ENCODE measurements at places on chromosomes 5 and 9.
A peak's percentile ranks its signal among the peaks of the same experiment; 100 is the strongest.

DNA sequence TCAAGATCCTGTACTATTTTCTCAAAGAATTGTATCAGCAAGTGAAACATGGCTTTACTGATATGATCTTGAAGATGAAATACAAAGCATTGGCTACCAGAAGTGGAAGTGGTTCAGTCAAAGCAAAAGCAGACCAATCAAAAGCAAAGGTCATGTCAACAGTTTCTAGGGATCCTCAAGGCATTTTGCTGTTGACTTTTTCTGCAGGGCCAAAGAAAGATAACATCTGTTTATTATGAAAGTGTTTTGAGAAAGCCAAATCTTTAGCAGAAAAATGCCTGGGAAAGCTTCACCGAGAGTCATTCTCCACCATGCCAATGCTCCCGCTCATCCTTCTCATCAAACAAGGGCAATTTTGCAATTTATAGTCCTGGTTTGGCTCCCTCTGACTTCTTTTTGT is 90.3 kb upstream of the ACO1 start:
- DNase-seq, result no peak

DNA sequence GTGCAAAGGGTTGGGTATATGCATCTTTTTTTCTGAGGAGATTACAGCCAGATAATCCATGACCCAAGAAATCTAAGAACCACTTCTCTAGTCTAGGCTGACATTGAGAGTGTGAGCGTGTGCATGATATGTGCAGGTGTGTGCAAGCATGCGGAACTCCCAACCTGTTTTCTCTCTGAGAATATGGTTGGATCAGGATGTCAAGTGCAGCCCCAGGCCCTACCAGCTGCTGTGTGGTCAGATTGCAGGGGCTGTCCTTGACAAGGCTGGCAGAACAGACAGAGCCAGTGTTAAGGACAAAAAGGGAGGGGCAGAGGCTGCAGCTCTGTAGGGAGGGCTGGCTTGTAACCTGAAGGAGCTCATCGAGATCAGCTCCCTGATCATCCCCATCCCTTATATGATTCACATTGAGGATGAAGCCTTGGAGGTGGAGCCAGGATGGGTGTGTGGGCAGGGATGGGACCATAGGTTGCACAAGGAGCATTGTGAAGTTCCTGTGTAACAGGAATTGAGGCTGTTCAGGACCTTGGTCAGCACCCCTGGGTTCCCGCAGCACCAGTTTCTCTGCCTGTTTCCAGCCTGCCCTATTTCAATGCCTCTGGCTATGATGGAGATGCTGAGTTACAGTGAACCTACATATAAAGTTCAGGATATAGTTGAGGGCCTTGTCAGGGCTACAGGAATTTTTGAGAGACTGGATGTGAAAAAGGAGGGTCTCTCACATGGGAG is 52.6 kb upstream of the ARAP3 start:
- DNase-seq, result peak; percentile 20

DNA sequence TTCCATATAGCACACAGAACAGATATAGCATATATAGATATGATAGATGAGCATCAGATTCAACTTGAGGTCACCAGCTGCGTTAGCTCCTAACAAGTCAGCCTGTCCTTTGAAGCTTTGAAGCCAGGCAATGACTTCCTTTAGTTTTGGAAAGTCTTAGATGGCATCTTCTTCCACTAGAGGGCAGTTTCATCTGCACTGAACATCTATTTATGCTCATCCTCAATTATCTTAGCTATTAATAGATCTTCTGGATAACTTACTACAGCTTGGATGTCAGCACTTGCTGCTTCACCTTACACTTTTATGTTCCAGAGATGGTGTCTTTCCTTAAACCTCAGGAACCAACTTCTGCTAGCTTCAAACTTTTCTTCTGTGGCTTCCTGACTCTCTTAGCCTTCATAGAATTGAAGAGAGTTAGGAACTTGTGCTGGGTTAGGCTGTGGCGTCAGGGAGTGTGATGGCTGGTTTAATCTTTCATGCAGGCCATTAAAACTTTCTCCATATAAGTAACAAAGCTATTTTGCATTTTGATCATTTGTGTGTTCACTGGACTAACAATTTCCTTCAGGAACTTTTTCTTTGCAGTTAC is 1401.4 kb downstream of the EFNA5 start:
- no peak for DNase-seq

- no peak for DNase-seq
These were observed 40.5 kb downstream of the OLFM1 start for GRCh38 chr9:135127718-135128670.

GRCh38 chr5:172891716-172892421 is 57.8 kb downstream of the ERGIC1 start:
- no peak for DNase-seq

GRCh38 chr5:158414333-158414762 is 555.4 kb upstream of the CLINT1 start:
- no peak for DNase-seq

DNA sequence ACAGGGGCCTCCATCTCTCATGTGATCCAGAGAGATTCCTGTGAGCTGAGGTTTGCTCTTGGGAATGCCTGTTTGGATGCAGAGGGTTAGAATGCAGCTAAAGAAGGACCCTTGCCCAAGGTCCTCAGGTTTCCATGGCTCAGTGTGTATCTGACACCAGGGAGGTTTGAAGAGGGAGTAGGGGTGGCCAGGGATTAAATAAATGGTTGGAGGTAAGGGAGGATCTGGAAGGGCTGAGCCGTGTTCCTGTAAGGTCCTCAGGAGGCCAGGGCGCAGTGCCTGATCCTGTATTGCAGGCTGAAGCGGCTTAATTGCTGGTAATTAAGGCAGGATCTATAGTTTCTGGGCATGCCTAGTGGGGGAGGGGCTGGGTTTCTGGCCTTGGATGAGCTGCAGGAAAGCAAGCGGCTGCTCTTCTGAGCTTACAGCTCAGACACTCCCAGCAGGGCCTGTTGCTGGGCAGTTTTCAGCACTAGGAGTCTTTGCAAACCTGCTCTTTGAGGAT is 41.5 kb upstream of the MAP1B start:
- DNase-seq, result peak; percentile 81

DNA sequence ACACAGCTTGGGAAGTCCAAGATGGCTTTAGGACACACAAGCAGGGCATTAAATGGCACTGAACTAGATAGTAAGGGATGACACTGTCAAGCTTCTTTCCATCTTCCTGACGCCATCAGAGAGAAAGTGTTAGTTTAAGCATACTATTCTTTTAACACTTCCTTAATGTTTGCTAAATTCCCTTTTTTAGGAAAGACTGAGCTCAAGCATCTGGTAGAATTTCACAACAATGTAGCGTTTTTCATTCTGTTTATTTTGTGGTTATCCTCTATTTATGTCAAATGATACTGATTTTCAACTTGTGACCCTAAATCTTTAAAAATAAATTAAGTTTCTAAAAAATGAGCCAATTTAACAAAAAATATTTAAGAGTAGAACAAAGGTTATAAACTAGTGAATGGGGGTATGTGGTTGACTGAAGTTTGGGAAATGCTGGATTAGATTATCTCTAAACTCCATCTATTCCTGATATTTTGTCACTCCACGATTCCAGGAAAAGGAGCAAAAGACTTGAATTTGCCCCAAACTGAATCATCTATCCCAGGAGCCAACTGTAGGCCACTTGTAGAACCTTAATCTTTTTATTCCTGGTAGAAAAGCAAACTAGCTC is 147.4 kb upstream of the KLF9 start:
- DNase-seq, result no peak

GRCh38 chr9:114902786-114903524 is 27.4 kb downstream of the TNFSF8 start:
- DNase-seq, result no peak

GRCh38 chr9:19998823-19999455 is 210.1 kb upstream of the SLC24A2 start:
- no peak for DNase-seq

DNA sequence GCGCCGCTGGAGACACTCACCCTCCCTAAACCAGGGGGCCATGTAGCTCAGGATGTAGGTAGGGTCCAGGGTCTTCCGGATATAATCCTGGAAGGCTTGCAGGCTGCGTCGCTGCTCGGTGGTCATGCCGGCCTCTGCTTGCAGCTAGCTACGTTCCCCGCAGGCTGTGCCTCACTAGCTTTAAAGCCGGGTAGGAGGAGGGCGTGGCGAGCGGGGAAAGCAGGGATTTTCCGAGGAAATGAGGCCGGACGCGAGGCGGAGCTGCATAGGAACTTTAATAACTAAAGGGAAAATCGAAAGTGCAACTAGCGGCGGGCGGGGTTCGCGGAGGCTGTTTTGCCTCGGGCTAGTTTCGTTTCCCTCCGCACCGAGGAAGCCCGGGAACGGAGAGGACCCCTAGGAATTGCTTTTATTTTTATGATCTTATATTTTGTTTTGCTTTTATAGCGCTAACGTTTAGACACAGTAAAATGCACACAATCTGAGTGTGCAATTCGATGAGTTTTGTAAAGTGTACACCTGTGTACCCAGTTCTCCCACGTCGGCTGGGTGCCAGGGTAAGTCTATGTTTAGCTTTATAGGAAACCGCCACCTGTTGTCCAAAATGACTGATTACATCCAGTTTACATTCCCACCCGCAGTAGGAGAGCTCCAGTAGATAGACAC is at the start of gene RIGI:
TSS of gene RIGI (minus strand) at position 156 of the 666 bp plus-strand sequence. CDS start at position 126, 30 bp downstream.
- peak; percentile 87 for DNase-seq

GRCh38 chr5:1536322-1536845 is 12.6 kb upstream of the LPCAT1 start:
- DNase-seq, result no peak

DNA sequence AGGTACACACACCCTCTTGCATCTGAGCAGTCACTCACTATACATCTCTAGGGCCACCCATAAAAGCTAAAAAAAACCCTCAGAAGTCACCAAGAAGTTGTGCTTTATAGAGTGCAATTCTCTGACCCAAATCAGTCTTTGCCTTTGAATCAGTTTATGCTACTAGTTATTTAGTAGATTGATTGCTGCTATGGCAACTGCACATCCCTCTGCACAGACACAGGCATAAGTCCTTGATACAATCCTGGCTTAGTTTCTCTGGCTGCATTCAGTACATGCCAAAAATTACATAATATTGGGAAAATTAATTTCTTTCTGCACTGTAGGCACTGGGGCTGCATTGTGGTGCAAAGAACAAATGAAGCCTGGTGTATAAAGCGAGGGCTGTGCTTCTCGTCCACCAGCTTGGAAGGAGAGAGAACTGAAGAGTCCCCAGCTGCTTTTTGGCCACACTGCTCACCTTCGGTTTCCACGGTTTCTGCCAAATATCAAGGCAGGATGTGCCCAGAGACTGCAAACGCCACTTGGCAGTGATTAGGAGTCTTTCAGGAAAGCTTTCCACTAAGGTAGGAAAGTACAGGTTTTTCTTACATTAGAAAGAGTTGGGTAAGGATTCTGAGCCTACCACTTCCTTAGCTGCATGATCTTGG is 258.4 kb downstream of the ELAVL2 start:
- no peak for DNase-seq

DNA sequence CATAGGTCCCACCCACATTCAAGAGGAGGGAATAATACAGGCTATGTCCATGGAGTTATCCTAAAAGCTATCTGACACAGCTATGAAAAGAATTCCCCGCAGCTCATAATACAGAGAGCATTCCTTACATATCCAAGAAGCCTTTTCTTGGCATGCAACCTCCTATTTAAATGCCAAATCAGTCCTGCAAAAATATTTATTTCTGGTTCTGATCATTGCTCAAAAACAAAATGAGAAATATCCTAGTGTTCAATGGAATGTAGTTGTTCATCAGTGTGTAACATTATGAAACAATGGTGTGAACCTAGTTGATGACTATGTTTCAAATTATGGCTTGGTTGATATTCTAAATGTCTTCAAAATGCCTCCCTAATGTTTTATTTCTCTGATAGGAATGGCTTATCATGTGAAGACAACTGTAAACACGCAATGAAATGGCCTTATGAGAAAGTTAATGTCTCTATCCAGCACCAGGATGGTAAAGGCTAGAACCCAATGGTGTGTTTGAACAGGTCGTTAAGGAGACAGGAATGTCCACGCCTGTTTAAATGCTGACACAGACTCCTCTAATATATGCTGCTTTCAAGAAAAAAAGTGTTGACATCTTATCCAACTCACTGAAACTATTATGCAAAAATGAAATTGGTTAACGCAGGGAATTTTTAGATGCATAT is 126.7 kb upstream of the CDH6 start:
- no peak for DNase-seq

DNA sequence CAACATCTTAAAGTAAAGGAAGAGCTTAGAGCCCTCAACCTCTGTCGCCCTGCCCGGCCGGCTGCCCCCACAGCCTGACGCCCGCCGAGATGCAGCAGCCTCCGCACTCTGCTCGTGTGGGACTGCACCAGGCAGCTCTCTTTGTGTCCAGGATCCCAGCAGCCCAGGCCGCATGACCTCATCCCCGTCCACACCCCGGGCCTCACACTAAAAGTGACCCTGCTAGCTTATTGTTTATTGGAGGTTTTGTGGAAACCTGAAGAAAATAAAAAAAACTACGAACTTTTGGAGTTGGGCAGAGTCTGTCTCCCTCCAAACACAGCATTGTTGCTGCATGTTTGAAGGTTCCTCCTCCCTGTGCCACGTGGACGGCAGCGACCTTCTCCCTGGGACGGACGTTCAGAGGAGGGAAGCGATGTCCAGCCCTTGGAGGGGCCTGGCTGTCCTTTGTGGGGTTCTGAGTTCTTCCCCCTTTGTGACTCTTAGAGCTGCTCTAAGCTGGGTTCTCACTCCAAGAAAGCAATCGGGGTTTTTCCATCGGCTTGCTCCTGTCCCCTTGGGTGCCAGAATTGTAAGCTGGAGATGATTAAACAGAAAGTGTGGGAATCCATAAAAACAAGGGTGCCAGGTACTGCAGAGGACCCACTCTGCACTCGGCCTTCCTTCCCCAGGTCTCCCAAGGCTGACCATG is 103.5 kb upstream of the COL5A1 start:
- DNase-seq, result no peak

- DNase-seq, result no peak
These were observed 711 bp downstream of the PGGT1B start for GRCh38 chr5:115262011-115262320.

DNA sequence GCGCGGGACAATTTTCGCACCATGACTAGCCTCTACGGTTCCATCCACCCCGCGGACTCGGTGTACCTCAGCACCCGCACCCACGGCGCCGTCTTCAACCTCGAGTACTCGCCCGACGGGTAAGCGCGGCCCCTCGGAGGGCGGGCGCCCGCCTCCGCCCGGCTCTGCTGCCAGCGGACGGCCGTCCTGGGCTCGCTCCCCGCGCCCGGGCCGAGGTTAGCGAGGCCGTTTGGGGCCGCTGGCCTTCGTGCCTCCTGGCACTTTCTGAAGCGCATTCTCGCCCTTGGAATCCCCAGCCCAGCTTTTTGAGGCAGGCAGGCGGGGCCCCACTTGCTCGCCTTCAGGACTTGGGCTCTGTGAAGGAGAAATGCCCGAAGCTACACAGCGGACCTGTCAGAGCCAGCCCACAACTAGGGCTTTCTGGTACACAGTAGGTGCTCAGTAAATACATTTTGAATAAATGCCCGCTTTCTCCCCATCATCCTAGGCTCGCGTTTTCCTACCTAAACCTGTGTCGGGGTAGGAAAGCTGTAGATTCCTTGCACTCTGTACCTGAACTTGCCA is 772 bp downstream of the DCAF10 start:
- DNase-seq, result no peak
